ENCODE measurements at places on chromosomes 4 and X. TPM values are rescaled to one million over a fixed set of nuclear protein-coding genes. Genes with fewer than 3 reads are reported as not detected.

- peaks cover 12% of the 10 kb centered on the region for H3K4me1 ChIP-seq
- peak overlapping the region; percentile 69 for H3K4me3 ChIP-seq
- no peaks in the 10 kb centered on the region for H3K36me3 ChIP-seq
- ATAC-seq = no peak
- no peak overlapping the region for H3K27ac ChIP-seq
Observed at GRCh38 chr4:10461850-10462400, 4.7 kb upstream of the ZNF518B start.

DNA sequence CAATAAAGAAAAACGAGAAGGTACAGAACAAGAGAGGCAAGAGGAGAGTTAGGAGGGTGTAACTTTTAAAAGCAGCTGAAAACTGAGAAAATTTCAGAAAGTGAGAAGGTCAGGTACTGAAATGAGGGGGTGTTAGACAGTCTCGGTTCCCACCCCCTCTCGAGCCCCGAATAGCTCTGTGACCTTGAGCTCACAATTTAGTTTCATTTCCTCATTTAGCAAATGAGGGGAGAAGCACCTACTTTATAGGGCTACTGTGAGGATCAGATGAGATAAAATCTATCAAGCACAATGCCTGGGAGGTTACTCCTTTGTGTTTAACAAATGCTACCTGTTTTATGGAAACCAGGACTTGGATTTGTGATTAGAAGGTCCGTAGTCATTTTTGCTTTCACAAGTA lies 4.9 kb downstream of the UGT8 start:
- no peak for ATAC-seq
- H3K27me3 ChIP-seq = peaks cover 16% of the 10 kb centered on the region
- H3K27ac ChIP-seq = no peak overlapping the region
- H3K36me3 ChIP-seq = no peaks in the 10 kb centered on the region
- no peaks in the 10 kb centered on the region for H3K4me1 ChIP-seq
- H3K4me3 ChIP-seq = no peak overlapping the region

DNA sequence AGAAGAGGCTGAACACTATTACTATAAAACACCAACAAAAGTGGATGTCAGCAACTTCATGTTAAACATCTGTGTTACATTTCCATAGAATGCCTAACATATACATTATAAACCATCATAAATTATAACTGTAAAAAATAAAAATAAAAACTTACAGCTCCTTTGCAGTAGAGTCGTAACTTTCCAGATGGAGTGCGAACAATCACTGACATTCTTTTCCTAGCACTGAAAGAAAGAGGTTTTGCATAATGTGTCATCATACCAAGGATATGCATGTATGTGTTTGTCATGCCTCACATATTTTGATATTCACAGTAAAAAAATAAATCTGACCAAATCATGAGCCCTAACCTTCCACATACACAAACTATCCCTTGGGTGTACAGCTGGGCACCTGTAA lies 113.1 kb downstream of the ATP8A1 start:
- peaks cover 36% of the 10 kb centered on the region for H3K36me3 ChIP-seq
- H3K4me3 ChIP-seq = no peak overlapping the region
- H3K27ac ChIP-seq = no peak overlapping the region
- no peaks in the 10 kb centered on the region for H3K4me1 ChIP-seq

DNA sequence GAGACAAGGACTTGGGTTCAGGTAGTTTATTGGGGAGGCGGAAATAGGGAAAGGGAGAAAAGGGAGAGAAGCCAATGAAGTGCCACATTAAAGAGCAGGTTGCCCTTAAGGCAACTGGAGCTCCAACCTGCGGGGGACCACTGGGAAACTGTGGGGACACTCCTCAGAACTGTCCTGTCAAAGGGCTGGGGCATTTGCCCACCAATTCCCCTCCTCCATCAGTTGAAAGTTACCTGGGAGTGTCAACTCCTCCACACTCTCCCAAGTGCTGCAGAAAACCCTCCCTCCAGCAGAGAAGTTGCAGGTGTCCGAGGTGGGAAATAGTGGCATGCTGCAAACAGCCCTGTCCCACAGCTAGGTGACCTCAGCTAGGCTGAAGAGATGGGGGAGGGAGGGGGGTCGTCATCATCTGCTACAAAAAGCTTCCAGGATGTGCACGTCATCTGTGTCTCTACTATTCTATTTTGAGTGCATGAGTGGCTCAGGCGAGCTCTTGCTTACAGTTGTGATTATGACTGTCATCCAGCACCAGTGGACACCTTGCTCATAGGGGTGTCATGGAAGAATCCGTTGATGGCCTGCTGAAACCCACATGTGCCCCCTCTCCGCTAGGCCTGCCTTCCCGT lies 41.5 kb upstream of the XPNPEP2 start:
- H3K4me3 ChIP-seq = no peak overlapping the region
- no peaks in the 10 kb centered on the region for H3K4me1 ChIP-seq
- H3K27ac ChIP-seq = no peak overlapping the region
- ATAC-seq = no peak
- H3K27me3 ChIP-seq = no peaks in the 10 kb centered on the region

- no peaks in the 10 kb centered on the region for H3K27me3 ChIP-seq
- no peaks in the 10 kb centered on the region for H3K4me1 ChIP-seq
Observed at GRCh38 chr4:96519291-96519690, 679.4 kb downstream of the PDHA2 start.

CFAP299 gene
- 1.1 TPM for total RNA-seq

GAB3 gene
- total RNA-seq = 13.5 TPM

PNMA5 gene
- 0.17 TPM for total RNA-seq

Measured in activated T-helper 17 cell treated with anti-CD3 and anti-CD28 coated beads, Interleukin-2, amount 50 U/mL, for 72 hours (primary cell).